H1 (cell line): ENCODE measurements at places on chromosomes 5 and 9.
A peak's percentile ranks its signal among the peaks of the same experiment; 100 is the strongest.

DNA sequence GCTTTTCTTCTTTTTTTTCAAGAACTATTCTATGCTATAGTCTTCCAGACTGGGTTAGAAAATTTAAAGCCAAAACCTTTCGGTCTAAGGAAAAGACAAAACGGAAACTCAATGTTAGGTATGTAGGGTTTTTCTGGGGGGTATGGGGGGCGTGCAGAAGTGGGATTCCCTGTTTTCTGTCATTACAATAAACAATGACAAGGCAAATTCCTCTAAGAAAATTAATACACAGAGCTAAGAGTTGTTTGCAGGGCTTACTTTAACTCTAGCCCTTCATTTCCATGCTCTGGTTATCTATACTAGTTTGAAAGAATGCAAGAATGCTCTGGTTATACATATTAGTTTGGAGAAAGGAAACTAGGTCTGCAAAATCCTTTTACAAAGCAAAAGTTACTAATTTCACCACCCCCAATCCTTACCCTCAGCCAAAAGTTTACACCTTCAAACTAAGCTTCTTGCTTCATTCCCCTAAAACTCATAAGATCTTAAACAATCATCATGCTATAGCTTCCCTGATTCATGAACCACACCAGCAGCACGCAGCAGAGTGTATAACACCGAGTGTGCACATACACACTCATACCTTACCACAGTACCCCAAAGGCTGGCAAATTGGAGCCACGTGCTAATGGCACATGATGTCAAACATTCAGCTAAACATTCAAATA lies 89.1 kb upstream of the NR5A1 start:
- H3K36me3 ChIP-seq = no peaks in the 10 kb centered on the region
- no peaks in the 10 kb centered on the region for H3K27me3 ChIP-seq
- peaks cover 34% of the 10 kb centered on the region for H3K4me1 ChIP-seq
- DNase-seq = no peak
- no peak overlapping the region for H3K4me3 ChIP-seq
- 0 out of 2 replicates have a peak overlapping the region, but pooled peaks have one; percentile 6 for H3K27ac ChIP-seq

DNA sequence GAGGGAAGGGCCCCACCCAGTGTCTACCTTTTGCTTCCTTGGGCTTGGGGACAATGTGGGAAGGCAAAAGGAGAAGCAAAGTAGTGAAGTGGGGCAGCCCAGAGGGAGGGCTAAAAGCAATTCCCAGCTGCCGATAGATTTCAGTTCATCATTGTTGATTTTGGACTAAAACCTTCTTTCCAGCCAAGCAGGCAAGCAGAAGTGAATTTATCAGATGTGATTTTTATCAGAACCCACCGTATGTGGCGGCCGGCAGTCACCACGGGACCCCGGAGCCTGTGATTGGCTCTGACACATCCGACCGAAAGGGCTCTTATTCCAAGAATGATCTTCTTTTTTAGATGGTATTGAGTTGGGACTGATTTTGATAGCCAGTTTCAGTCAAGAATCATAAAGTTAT lies 559.9 kb downstream of the PSAT1 start:
- no peaks in the 10 kb centered on the region for H3K27me3 ChIP-seq
- no peak overlapping the region for H3K27ac ChIP-seq
- H3K4me1 ChIP-seq = no peaks in the 10 kb centered on the region

GRCh38 chr9:25716220-25716872 lies 38.1 kb upstream of the TUSC1 start:
- no peak overlapping the region for H3K4me3 ChIP-seq
- no peaks in the 10 kb centered on the region for H3K27me3 ChIP-seq
- no peaks in the 10 kb centered on the region for H3K4me1 ChIP-seq
- DNase-seq = peak; percentile 34
- H3K36me3 ChIP-seq = no peaks in the 10 kb centered on the region
- H3K27ac ChIP-seq = no peak overlapping the region

GRCh38 chr5:168334695-168335094 lies 43.2 kb downstream of the WWC1 start:
- H3K36me3 ChIP-seq = no peaks in the 10 kb centered on the region
- no peak overlapping the region for H3K4me3 ChIP-seq
- H3K27ac ChIP-seq = peak overlapping the region; percentile 34; the same call in 1 of the 2 replicates
- peaks cover 20% of the 10 kb centered on the region for H3K4me1 ChIP-seq

DNA sequence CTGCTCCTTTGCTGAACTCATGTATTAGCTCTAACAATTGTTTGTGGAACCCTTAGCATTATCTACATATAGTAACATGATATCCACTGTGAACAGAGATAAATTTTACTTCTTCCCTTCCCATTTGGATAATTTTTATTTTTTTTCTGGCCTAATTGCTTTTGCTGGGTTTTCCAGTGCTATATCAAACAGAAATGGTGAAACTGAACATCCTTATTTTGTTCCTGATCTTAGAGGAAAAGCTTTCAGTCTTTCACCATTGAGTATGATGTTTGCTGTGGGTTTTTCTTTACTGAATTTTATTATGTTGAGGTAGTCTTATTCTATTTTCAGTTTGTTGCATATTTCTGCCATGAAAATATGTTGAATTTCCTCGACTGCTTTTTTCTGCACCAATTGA lies 44.8 kb upstream of the STARD4 start:
- no peak for DNase-seq
- no peak overlapping the region for H3K27ac ChIP-seq
- no peak overlapping the region for H3K4me3 ChIP-seq
- H3K4me1 ChIP-seq = peaks cover 5% of the 10 kb centered on the region; the same call in 1 of the 2 replicates
- no peaks in the 10 kb centered on the region for H3K36me3 ChIP-seq

DNA sequence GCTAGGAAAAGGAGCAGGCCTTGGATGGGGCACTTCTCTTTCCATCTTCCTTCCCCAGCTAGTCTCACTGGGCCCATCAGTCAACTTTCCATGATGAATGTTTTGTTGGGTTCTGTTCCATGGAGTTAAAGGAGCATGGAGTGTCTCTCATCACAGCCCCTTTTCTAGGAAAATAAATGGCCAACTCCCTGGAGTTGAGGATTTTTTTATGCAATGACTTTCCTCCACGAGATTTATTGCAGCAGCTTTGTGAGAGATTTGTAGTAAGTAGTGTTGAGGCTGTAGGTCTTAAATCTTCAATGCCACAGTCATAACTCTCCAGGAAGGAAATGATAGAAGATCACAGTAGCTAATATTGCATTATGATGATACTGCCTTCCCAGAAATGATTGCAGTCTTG lies 45.6 kb upstream of the SLC44A1 start:
- H3K27me3 ChIP-seq = no peaks in the 10 kb centered on the region
- H3K27ac ChIP-seq = no peak overlapping the region
- H3K36me3 ChIP-seq = no peaks in the 10 kb centered on the region
- DNase-seq = no peak
- no peaks in the 10 kb centered on the region for H3K4me1 ChIP-seq

DNA sequence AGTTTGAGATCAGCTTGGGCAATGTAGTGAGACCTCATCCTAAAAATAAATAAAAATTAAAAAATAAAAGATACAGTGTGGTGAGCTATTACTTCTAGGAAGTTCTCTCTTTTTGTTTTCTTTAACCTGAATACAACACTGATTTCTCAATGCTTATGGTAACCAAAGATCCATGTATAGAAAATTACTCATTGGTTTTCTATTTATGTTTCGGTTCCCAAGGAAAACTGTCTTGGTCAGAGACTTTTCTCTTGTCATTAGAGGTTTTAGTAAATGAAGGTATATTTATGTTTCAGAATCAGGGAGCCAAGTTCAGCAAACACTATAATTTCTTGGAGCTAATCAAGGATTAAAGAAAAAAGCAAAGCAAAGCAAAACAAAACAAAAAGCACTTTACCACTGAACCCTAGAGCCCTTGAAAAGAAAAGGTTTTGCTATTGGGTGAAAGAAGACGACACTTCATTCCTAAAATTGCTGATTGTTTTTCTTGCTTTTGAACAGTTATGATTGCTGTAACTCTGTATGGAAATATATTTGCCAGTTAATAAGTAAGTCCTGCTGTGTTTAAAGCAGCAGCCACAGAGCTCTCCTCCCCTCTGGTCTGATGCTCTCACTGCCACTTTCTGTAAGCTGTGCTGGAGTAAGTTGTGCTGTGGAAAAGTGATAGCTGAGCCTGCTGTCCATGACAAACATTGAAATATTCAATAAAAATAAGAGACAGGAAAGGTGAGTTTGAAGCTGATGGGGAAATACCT lies 298.2 kb downstream of the CD180 start:
- H3K27ac ChIP-seq = no peak overlapping the region
- DNase-seq = no peak
- no peak overlapping the region for H3K4me3 ChIP-seq
- H3K4me1 ChIP-seq = no peaks in the 10 kb centered on the region
- peaks cover 10% of the 10 kb centered on the region for H3K27me3 ChIP-seq

DNA sequence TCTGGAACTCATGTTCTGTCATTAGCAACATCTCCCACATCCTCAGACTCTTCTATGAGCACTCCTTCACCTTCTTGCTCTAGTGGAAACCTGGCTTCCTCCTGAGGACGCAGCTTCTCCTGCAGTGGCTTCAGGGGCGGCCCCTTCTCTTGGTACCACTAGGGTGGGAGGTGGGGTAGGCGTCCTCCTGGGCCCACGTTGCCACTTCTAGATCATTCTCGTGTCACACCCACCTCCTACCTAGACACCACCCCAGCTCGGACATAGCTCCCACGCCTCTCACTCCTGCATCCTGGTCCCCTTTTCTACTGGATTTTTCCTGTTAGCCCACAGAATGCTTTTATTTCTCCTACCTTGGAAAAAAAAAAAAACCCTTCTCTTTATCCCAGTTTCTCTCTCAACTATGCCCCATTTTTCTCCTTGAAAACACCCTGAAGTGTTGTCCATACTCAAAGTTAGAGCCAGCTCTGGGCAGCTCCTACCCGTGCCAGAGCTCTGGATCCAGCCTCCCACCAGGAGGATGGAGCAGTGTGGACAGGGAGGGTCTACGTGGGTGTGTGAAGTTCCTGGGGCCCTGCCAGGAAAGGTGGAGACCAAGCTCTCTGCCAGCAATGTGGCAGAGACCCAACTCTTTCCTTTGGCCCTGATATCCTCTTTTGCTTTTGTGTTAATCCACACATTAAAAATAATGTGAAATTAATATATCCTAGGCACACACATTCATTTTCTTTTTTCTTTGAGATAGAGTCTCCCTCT lies 179.2 kb downstream of the HSPA4 start:
- H3K36me3 ChIP-seq = no peaks in the 10 kb centered on the region
- H3K4me3 ChIP-seq = no peak overlapping the region
- no peaks in the 10 kb centered on the region; the same call in 1 of the 2 replicates for H3K4me1 ChIP-seq
- no peak for DNase-seq
- no peaks in the 10 kb centered on the region for H3K27me3 ChIP-seq

- H3K27ac ChIP-seq = no peak overlapping the region
- no peaks in the 10 kb centered on the region for H3K36me3 ChIP-seq
- no peaks in the 10 kb centered on the region for H3K27me3 ChIP-seq
- no peak for DNase-seq
Measured at GRCh38 chr5:117590944-117591343, 1016.3 kb upstream of the SEMA6A start.
